ENCODE measurements at places on chromosomes 2 and 18.

- no peak for DNase-seq
Measured at GRCh38 chr2:179536185-179536584, 271.6 kb upstream of the SESTD1 start.

DNA sequence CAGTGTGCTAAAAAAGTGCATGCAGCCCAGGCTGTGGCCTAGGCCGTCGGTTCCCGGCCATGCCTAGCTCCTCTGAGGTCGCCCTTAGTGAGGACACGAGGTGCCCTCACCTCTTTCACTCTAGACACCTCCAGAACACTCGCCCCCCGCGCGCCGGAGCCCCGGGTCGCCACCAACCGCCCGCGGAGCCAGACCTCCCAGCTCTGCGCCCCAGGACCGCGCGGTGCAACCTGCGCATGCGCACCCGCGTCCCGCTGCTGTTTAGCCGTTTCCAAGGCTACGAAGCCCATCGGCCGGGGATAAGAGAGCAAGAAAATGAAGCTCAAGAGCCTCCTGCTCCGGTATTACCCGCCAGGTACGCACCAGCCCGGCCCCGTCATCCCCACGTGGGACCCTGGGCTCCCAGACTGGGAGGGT, at the start of gene DAW1:
TSS of gene DAW1 (plus strand) at position 257 of the 417 bp plus-strand sequence. CDS start at position 316, 59 bp downstream.
- peak; percentile 94 for DNase-seq

DNA sequence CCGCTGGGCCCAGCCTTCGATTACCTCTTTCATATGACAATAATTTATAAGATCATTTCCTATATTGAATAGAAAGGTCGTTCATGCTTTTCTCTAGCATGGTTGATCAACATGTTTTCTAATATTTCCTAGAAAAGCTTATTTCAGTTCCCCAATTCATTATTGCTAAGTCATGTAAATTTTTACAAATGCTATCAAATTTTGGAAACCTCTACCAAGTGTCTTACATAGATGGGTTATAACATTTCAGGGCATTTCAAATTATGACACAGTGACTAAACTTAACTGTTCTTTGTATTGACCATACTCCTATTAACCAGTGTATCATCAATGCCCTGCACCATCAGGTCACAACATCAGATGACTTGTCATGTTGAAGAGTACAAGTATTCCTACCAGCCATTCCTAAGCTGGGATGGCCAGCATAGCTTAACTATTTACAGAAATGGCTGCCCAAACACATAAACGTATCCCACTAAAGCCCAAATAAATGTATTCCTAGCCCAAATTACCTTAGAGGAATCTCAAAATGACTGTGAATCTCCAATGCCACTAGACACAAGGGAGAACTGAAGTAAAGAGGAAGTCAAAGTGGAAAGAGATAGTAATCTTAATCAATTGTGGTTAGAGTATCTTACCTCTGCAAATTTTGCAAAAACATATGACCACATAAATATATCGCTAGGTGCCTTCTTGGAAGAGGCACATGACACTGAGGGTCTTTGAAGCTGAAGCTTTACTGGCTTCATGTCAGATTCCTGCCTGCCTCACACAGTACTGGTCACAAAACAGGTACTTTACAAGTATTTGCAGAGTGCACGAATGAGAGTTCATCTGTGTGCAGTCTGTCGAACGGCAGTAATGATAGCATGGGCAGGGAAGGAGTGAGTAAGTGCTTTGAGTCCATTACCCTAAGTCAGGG, 87.3 kb upstream of the TLK1 start:
- no peak for DNase-seq

DNA sequence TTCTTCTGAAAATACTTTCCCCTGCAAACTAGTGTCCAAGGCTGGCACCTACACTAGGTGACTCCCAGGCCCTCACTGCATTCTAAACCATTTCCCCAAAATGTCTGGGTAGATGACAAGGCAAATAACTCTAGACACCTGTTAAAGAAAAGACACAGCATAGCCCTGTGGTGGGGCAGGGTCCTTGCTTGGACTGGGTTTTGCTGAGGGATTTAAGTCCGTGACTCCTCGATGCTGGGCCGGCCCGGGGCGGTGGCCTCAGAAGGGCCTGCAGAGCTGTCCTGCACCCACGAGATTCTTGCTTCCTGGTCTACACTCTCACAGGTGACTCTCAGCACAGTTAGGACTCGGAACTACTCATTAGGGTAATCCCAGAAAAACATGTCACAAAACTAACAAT, 55.2 kb downstream of the MBP start:
- DNase-seq = no peak

DNA sequence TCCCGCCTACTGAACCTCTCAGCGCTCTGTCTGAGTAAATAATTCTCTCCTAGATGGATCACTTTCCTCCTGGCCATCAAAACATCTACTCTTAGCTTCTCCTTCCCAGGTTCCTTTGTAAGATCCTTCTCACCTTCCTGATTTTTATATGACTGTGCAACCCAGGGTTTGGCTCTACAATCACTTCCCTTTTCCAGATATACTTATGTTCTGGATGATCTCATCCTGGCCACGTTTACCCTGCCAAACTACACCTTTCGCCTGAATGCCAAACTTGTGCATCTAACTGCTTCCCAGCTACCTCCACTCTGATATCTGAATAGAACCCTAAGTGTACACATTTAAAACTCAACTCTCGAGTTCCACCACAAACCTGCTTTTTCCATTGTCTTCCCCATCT, 290.5 kb upstream of the REV1 start:
- no peak for DNase-seq
